ENCODE measurements at places on chromosomes 12 and 14.

DNA sequence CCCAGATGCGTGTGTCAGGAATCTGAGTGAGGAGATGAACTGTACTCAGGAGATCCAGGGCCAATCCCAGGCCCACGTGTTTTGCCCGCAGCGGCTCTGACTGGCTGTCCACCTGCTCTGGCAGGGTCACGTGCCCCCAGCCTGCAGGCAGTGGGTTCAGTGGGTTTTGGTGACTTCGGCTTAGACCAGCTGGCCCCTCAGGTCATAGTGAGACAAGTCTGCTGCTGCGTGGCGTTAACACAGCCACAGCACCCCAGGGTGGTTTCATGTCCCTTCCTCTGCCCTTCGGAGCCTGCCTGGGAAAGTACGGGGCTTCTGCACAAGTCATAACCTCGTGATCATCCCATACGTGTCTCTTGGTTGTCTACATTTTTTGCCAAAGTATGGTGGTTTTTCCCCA lies 2.6 kb downstream of the FBRSL1 start:
- no peak for DNase-seq

DNA sequence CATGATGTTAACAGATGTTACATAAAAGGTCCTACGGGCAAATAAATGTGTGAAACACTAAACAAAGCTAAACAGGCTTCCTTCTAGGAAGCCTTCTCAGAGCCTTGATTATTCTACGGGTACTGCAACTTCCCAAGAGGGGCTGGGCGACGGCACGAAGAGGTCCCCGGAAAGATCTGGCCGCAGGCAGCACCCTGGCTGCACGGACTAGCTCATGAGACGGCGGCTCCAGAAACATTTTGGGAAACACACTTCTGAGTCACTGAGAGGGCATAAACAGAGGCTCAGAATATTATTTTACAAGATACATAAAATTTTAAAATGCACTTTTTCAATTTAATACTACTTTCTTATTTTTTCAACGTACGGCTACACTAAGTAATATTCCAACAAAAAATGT lies 19.4 kb downstream of the STX2 start:
- no peak for DNase-seq

DNA sequence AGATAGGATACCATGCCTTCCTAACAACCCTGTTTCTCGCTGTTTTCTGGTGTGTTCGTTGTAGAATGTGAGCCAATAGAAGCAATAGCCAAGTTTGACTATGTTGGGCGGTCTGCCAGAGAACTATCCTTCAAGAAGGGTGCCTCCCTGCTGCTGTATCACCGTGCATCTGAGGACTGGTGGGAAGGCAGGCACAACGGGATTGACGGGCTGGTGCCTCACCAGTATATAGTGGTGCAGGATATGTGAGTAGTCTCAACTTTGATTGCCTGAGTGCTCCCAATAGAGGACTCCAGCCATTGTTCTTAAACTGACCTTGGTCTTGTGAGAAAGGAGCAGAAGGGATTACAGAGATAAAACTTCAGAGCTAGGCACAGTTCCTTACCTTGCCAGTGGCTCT lies 96.2 kb downstream of the KICS2 start:
- DNase-seq: no peak

- peak; percentile 34 for DNase-seq
Measured at GRCh38 chr12:68290126-68290525, 36.7 kb upstream of the IL22 start.

Data from CD4-positive, alpha-beta T cell treated with Interleukin-6 for 4 hours (primary cell).